ENCODE measurements at places on chromosomes 5 and 9.

- no peak for DNase-seq
Measured at GRCh38 chr5:97545446-97545845, 362.4 kb upstream of the RIOK2 start.

DNA sequence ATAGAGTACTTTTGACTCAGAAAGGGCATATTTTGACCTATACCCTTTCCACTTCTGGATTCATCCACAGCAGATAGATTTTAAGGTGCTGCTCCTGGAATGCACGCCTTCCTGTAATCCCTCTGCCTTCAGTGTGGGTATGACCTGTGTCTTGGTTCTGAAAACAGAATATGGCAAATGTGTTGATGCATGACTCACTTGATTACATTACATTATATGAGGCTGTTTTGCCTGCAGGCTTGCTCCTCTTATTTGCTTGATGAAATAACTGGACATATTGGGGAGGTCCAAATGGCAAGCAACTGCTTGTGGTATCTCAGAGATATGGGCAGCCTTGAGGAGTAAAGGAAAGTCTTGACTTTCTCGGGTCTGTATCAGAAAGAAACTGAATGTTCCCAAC, 468.6 kb downstream of the CDH18 start:
- DNase-seq = no peak

DNA sequence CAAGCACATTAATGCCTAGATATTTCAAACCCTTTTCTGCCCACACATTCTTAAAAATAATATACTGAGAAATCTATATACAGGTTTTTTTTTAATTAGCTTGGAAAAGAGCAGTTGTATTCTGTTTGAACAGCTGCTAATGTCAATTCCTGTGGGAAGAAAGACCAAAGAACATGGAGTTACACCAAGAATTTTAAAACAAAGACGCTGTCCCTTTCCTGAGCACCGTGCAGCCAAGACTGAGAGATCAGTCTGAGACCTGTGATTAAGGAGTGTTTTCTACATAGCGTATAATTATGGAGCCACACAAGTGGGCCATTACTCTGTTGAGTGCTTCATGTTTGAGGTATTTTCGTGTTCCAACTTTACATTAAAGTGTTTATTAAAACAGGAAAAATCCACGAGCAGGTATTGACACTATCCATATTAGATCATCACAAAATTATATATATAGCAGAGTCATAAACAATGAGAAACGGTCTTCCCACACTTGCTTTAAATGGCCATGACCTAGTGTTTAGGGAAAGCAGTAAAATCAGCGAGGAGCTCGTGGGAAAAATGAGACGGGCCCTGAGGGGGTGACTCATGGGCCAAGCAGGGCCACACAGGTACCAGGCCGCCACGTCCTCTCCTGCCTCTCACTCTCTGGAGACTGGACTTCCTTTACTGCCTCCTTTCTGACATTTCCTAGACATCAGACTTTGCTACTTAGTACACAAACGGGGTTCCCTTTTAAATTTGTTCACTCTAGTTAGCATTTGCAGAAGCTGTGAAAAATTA, 153.1 kb upstream of the OTULINL start:
- DNase-seq = no peak

- DNase-seq = no peak
Measured at GRCh38 chr9:3398232-3398648, 127.6 kb downstream of the RFX3 start.

DNA sequence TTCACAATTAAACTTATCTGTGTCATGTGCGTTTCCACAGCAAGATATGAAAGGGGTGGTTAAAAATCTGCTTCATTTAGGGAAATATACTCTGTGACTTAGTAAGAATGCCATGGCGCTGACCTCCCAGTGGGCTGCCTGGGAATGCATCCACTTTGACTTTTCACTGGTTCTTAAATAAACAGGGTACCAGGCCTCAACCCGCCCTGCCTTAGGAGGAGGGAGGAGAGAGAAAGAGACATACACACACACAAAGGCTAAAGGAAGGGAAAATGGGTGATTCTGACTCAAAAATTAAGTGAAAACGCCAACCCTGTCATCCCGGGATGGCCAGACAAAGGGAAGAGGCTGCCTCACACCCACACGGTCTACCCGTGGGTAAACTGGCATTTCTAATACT, 122.1 kb downstream of the EBF1 start:
- DNase-seq = no peak

- no peak for DNase-seq
Measured at GRCh38 chr9:21615018-21615417, 132.9 kb upstream of the IFNE start.

- no peak for DNase-seq
Measured at GRCh38 chr5:163580516-163580915, 75.1 kb downstream of the MAT2B start.

DNA sequence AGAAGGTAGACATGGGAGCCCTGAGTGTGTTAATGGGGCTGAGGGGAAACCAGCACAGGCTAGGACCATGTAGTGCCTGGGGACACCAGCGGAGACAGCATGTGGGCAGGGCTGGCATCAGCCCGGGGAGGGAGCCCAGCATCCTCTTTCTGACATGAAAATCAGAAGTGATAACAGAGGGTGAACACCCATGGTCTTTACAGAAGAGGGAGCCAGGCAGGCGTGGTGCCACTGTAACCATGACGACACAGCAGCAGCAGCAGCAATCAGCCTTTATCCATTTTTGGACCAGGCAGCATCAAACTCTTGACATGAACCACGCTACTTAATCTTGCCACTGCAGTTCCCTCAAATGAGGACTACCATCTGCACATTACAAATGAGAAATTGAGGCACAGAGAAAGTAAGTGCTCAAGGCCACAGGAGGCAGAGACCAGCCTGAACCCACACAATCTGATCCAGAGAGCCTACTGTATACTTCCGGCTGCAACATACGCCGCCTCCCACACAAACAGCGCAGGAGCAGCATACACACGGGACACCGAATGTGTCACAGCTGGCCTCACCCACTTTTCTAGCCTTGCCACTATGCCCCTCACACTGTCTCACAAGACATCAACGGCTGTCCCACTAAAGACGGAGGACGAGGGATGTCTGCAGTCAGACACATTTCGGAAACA, 23.8 kb downstream of the CAMSAP1 start:
- DNase-seq = no peak

DNA sequence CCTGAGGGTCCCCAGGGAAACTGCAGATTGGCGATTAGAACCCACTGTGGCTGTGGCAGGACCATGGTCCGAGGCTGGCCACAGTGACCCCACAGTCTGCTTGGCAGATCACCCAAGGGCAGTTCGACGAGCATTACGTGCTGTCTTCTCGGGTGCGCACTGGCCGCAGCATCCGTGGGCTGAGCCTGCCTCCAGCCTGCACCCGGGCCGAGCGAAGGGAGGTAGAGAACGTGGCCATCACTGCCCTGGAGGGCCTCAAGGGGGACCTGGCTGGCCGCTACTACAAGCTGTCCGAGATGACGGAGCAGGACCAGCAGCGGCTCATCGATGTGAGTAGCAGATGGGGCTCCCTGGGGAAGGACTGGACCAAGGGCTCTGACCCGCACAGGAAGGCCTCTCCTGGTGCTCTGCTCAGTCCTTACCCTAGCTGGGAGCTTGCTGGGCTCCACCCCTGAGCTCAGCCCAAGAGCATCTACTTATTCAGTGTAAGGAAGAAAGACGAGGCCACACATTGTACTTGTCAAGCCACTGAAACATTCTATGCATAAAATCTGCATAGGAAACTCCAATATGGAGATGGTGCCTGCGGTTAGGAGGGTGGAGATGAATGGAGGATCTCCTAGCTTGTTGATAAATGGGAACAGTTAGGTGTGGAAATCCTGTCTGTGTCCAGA, 21.9 kb downstream of the CKMT2 start:
- DNase-seq = no peak

DNA sequence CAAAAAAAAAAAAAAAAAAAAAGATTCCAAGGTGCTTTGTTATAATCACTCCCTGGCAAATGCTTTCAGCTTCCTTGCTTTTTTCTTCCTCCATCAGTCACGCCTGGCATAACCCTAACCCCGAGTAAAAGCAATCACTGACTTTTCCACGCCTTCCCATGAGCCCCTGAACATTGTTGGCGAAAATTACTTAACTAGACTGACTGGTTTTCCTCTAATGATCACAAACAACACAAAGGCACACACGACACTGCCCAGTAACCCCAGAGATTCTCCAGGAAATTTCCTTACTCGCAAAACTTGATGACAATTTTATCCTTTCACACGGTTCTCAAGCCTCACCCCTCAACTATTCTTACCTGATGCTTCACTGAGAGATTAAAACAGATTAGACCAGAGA, 11.4 kb upstream of the PTGR1 start:
- DNase-seq = no peak

GRCh38 chr9:135404451-135405144, 75.0 kb upstream of the PPP1R26 start:
- no peak for DNase-seq

- no peak for DNase-seq
Measured at GRCh38 chr9:16744394-16744793, 126.1 kb downstream of the BNC2 start.

DNA sequence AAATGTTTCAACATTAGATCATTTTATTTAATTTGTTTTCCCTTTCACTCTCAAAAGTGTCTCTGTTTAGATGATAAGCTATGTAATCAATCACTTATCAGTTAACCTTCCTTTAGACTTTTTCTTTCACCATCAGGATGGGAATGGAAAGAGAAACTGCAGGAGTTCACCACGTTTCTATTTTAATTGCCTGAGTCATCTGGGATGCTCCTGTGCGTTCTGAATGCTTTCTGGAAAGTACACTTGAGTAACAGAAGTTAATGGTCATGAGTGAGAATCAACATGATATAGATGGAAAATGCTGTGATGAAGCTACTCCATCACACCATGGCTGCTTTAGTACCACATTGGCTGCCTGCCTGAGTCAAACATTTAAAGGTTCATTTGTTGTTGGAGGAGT, 783.3 kb upstream of the CDH9 start:
- DNase-seq = no peak

DNA sequence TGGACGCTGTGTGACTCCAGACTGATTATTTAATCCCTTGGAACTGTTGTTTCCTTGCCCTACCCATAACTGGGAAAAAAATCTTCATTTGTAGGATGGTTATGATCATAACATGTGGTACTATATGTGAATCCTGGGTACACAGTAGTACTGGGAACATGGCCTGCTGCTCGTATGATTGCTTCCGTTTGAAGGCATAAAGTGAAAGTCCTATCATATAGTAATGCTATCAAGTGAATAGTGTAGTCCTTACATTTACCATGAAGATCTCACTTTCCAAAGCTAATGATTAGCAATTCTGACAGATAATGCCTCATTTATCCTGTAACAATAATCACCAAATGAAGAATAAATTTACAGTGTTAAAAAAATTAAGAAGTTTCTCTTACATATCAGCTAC, 53.2 kb downstream of the MEF2C start:
- DNase-seq = no peak

- no peak for DNase-seq
Measured at GRCh38 chr5:10505517-10506095, 58.3 kb upstream of the ANKRD33B start.

DNA sequence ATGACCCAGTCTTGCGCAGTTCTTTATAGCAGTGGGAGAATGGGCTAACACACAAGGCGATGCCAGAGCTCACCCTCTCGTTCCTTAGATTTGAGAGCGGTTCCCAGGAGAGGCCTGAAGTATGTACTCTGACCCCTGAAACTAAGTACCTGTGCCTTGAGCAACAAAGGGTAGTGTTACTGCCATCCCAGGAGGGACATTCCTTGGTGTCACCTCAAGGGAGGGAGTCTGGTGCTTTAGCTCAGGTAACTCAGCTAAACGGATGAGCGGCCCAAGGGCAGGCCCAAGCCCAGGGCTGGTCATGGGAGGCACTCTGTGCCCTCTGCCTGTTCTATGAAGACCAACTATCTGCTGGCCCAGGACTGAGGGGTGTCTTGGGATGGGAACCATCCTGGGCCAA, 20.2 kb downstream of the KYAT1 start:
- DNase-seq = no peak

DNA sequence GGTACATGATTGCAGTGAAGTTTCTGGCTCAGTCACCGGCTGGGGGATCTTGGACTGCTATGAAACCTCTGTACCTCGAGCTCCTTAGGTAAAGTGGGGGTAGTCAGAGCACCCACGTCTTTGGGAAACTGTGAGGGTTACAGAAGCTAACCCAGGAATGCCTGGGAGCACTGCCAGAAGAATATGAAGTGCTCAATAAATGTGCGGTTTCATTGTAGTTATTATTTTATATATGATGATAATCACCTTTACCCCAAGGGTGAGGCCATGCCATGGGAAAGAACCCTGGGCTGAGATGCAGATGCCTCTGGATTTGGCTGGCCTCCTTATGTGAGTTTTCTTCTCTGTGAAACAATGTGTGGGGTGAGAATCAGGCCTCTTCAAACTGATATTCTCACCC, 3.7 kb downstream of the NPR3 start:
- no peak for DNase-seq

- no peak for DNase-seq
Measured at GRCh38 chr9:120531683-120532300, 48.2 kb downstream of the CDK5RAP2 start.

GRCh38 chr9:77872863-77873262, 158.7 kb downstream of the GNAQ start:
- DNase-seq = no peak

DNA sequence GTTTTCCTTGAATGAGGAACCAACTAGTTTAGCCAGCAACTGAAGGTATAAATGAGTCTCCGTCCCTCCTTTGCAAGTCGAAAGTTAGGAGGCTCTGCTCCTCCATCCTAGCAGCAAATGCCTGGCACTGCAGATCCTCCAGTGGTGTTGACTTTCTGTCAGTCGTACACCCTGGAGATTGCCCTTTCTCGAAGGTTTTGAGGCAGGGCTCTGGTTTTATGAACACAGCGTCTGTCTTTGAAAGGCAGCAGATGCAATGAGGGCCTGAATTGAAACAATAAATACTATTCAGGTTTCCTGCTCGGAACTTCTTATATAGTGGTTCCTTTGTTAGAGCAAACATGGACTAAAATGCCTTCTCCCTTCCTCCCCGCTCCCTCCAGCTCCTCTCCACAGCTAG, 284.0 kb downstream of the TMEM38B start:
- no peak for DNase-seq

DNA sequence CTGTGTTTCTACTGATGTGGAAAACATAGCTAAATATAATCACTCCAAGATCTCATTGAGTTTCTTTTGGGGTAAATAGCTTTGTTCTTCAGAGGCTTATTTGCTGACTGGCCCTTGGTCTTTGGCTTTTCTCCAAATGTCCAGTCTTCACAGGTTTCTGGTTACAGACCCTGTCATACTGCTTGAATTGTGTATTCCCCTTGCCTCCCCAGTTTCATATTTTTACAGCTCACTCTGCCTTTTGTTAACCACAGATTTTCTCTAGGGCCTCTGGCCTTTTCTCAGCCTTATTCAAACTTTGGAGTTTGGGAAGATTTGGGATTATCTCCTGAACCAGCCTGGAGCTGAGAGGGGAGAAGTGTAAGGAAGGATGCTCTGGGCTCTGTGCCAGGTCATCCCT, 23.9 kb downstream of the ISOC1 start:
- no peak for DNase-seq

- DNase-seq = no peak
Measured at GRCh38 chr9:96078897-96079490, 203.5 kb downstream of the ERCC6L2 start.
